Right renal cortex interstitium (tissue), 3 donors: ENCODE measurements at places on chromosomes 4 and X. TPM values are rescaled to one million over a fixed set of nuclear protein-coding genes. Genes with fewer than 3 reads are reported as not detected.

MAGIX gene
- polyA plus RNA-seq, result 5.3 TPM

ALB gene
- polyA plus RNA-seq, result 34.9 TPM

PRR32 gene
- not detected for polyA plus RNA-seq

FAM9B gene
- 0.24 TPM for polyA plus RNA-seq

- no peak for DNase-seq
Observed at GRCh38 chrX:40266490-40267333, 169.0 kb upstream of the BCOR start.

DNA sequence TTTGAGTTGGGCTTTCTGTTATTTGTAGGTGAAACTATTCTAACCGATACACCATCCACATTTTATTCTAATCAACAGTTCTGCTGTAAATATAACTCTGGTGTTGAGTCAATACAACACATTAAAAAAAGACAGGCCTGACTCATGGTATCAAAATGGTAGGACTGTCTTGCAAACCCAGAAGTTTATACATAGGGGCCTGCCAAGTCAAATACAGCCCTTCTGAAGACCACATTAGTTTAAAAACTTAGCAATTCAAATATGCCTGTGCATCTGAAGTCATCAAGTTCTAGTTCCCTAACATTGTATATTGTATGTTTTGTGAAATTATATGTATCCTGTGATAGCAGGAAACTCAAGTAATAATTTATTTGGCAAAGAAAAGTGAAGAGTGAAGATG lies 24.4 kb upstream of the PDE5A start:
- no peak for DNase-seq

GRCh38 chr4:53919535-53919934 lies 144.9 kb downstream of the CHIC2 start:
- no peak for DNase-seq

GLRA2 gene
- 0.23 TPM for polyA plus RNA-seq

DNA sequence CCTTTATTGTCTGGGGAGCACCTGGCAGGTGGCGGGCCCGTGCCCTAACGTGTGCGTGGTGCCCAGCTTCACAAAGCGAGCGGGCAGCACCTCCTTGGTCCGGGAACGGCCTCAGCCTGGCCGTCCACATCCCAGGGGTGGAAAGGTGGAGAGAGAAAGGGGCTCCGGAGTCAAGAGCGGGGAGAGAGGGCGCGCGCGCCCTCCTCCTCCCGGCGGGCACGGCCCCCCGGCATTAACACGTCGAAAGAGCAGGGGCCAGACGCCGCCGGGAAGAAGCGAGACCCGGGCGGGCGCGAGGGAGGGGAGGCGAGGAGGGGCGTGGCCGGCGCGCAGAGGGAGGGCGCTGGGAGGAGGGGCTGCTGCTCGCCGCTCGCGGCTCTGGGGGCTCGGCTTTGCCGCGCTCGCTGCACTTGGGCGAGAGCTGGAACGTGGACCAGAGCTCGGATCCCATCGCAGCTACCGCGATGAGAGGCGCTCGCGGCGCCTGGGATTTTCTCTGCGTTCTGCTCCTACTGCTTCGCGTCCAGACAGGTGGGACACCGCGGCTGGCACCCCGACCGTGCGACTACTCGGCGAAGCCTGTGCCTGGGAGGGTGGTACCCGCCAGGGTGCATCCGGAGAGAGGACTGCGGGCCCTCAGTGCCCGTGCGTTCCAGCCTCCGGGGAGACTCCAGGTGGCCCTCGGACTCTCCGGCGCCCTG lies at the start of gene KIT:
KIT (plus strand) TSS at position 407 of the 701 bp plus-strand sequence; CDS start at position 465, 58 bp downstream.
- peak; percentile 54 for DNase-seq

GRCh38 chrX:66751136-66751782 lies 112.4 kb upstream of the EDA2R start:
- no peak for DNase-seq

BCOR gene
- polyA plus RNA-seq, result 47.9 TPM

DNA sequence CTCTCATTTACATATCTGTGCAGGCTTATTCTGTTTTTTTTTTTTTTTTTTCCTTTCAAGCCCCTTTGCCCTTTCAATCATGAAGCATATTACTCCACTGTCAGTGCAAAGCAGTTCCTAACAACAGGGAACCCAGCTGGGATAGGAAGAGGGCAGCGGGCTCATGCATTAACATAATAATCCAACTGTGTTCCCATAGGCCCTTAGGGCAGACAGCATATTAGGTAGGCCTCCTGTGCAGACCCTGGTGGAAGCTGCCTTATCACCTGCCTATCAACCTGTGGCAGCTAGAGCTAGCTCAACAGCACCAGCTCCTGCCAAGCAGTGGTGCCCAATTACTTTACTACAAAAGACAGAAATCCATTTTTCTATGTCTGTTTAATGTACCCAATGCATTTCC lies 49.3 kb downstream of the SLC10A7 start:
- no peak for DNase-seq

PTTG2 gene
- not detected for polyA plus RNA-seq

SLC39A8 gene
- 26.0 TPM for polyA plus RNA-seq

DNA sequence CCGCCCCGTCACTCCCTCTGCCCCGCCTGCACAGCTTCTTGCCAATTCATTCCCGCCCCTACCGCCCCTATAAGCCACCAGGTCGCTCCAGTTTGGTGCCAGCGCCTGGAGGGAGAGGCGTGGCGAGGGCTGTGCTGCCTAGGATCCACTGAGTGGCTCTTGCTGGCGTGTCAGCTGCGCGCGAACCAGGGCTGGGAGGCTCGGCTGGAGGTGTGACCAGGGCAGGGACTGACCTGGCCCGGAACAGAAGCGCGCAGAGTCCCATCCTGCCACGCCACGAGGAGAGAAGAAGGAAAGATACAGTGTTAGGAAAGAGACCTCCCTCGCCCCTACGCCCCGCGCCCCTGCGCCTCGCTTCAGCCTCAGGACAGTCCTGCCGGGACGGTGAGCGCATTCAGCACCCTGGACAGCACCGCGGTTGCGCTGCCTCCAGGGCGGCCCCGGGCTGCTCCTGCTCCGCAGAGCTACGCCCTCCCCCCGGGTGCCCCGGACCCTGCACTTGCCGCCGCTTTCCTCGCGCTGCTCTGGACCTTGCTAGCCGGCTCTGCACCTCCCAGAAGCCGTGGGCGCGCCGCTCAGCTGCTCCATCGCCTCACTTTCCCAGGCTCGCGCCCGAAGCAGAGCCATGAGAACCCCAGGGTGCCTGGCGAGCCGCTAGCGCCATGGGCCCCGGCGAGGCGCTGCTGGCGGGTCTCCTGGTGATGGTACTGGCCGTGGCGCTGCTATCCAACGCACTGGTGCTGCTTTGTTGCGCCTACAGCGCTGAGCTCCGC lies at the start of gene GPR78:
GPR78 (plus strand) TSS at position 72 of the 773 bp plus-strand sequence; CDS start at position 663, 591 bp downstream.
- peak; percentile 48 for DNase-seq

F11 gene
- polyA plus RNA-seq, result 2.6 TPM

SH3D19 gene
- polyA plus RNA-seq, result 26.9 TPM

GRCh38 chrX:9285342-9285771 lies 179.5 kb upstream of the TBL1X start:
- DNase-seq, result no peak

AGTR2 gene
- 93.0 TPM for polyA plus RNA-seq

DNA sequence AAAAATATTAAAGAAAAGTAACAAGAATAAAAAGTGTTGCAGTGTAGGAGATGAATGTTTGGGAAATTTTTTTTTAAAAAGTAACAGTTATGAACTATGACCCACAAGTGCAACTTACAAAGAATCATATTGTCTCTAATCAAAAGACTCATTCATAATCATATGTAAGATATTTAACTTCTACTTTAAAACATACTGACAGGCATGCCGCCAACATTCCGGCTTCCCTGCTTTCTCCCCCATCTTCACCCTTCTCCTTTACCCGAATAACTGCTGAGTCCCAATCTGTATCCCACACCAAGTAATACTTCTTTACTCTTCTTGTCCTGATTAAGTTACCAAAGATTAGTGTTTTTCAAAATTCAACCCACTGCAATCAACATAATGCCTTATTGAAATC lies 598.8 kb upstream of the FRG1 start:
- no peak for DNase-seq

HSFX2 gene
- polyA plus RNA-seq, result 0.71 TPM

PAGE4 gene
- polyA plus RNA-seq, result 0.38 TPM

DNA sequence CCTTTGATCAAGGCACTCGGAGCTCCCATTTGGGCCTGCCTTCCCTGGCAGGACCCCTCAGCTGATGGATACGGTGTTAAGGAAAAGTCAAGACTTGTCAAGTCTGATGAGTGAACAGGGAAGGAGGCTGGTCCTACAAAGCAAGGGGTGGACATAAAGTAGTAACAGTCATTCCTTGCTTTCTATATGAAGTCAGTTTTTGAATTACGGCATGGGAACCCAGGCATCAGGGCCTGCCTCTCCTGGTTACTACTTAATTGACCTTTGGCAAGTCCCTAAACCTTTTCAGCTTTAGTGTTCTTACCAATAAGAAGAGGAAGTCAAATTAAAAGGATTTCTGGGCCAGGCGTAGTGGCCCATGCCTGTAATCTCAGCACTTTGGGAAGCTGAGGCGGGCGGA lies 7.0 kb downstream of the CHST7 start:
- no peak for DNase-seq

- no peak for DNase-seq
Observed at GRCh38 chr4:177367336-177367735, 57.7 kb downstream of the NEIL3 start.

- no peak for DNase-seq
Observed at GRCh38 chr4:77905651-77906263, 43.1 kb downstream of the MRPL1 start.

ADRA2C gene
- 8.1 TPM for polyA plus RNA-seq

GPR101 gene
- not detected for polyA plus RNA-seq

DNA sequence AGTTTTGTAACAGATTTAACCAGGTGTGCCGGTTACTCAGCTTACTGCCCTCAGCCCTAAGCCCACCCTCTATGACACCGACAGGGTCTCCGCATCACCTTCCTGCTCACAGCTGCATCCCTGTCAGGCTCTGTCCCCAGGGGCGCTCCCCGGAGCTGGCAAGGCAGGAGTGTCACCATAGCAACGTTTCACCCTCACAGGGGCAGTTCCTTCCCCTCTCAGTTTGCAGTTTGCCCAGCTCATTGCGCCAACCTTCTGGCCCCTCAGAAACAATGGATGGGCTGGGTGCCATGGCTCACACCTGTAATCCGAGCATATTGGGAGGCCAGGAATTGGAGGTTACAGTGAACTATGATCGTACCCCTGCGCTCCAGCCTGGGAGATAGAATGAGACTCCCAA lies 42.6 kb downstream of the RGS12 start:
- DNase-seq, result no peak

MAGEB1 gene
- not detected for polyA plus RNA-seq

DNA sequence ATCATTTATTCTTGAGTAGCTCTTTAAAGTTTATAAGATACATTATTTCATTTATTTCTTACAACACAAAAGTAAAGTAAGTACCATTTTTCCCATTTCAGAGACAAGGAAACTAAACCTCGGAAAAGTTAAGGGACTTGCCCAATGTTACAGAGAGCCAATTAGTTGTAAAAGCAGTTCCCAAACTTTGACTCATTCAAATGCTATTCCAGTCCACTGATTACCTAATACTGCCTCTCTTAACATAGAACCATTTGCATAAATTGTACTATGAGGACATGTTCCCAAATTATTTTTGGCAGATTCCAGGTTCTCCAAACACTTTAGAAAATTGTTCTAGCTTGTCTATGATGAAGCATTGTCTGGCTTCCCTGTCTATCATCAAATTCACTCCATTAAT lies 45.6 kb upstream of the GRIA3 start:
- DNase-seq, result no peak

DNA sequence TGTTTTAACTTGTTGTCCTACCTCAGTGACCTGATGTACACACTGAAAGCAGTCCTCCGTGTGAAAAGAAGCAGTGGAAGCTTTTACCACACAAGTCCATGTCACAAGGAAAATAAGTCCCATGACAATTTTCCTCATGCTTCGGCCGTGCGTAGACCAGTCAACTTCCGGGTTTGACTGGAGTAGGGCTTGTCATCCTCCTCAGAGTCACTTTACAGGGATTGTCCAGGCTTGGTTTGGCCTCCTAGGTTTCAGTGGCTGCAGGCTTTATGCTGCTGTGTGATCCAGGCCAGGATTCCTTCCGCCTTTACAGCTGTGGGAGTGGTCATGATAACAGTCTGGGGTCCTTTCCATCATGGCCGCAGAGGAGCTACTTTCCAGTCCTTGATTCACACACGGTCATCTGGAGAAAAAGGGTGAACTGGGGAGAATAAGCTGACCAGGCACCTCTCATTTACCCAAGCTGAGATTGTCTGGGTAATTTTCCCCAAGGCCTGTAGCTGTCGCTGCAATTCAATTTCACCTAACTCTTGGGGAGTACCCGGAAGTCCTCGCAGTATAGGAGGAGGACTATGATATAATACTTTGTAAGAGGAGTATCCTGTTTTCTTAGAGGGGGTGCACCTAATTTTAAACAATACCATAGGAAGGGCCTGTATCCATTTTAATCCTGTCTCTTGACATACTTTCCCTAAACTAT lies 206.1 kb upstream of the KLF8 start:
- DNase-seq, result no peak

DNA sequence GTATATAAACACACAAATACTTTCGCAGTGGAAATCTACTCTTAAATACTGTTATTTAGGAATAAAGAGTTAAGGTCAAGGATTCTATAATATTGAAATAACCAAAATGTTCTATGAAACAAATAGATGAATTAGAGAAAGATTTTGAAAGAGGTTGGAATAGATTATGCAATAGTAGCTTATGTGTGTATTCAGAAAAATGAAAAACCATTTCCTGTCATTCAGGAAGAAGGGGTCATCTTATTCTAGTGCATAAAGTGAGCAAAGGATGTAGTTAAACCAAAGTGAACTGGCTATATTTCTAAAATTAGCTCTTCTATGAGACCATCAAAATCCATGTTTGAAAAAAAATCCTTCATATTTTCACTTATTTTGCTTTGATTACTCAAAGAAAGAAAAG lies 30.0 kb upstream of the MYOZ2 start:
- no peak for DNase-seq

- DNase-seq, result no peak
Observed at GRCh38 chr4:185165605-185166063, 22.6 kb downstream of the SLC25A4 start.

GRCh38 chr4:39319676-39320075 lies 46.5 kb downstream of the RFC1 start:
- no peak for DNase-seq

PWWP3B gene
- 3.1 TPM for polyA plus RNA-seq

DNA sequence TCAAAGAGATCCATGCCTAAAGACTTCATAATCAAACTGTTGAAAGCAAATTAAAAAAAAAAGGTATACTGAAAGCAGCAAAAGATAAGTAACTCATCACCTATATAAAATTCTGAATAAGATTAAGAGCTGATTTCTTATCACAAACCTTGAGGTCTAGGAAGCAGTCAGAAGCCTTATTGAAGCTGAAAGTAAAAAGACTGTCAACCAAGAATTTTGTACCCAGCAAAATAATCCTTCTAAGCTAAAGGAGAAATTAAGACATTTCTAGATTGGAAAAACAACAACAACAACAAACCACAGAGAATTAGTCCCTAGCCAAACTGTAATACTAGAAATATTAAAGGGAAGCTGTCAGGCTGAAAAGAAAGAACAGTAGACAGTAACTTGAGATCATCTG lies 622.9 kb downstream of the PCDH7 start:
- DNase-seq, result no peak

SOWAHB gene
- 4.8 TPM for polyA plus RNA-seq

CACNA1F gene
- polyA plus RNA-seq, result 0.29 TPM

MTM1 gene
- polyA plus RNA-seq, result 13.1 TPM

PDE5A gene
- polyA plus RNA-seq, result 43.1 TPM

- DNase-seq, result no peak
Observed at GRCh38 chr4:103374306-103374705, 176.2 kb upstream of the CENPE start.
